ENCODE measurements at places on chromosomes 13 and 19.

DNA sequence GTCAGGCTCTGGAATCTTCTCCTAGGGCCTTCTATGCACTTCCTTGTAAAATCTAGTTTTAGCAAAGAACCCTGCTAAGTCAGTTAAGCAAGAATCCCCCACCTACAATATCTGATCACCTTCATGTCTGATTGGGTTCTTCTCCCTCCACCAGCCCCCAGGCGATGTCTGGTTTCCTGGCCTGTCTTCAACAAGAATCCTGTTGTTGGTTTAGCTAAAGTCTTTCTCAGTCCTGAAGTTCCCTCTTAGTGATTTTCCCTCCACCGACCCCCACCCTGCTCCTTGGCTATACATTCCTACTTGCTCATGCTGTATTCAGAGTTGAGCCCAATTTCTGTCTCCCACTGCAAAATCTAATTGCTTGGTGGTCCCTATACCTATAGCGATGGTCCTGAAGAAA is 35.2 kb upstream of the SLC46A3 start:
- peaks cover 5% of the 10 kb centered on the region for H3K36me3 ChIP-seq
- no peak for DNase-seq
- H3K27me3 ChIP-seq = no peaks in the 10 kb centered on the region
- H3K4me1 ChIP-seq = peaks cover 19% of the 10 kb centered on the region

- no peaks in the 10 kb centered on the region for H3K36me3 ChIP-seq
- no peak for DNase-seq
- H3K27me3 ChIP-seq = peaks cover 3% of the 10 kb centered on the region
- H3K27ac ChIP-seq = no peak overlapping the region
Measured at GRCh38 chr19:29855741-29856500, 44.1 kb downstream of the CCNE1 start.

DNA sequence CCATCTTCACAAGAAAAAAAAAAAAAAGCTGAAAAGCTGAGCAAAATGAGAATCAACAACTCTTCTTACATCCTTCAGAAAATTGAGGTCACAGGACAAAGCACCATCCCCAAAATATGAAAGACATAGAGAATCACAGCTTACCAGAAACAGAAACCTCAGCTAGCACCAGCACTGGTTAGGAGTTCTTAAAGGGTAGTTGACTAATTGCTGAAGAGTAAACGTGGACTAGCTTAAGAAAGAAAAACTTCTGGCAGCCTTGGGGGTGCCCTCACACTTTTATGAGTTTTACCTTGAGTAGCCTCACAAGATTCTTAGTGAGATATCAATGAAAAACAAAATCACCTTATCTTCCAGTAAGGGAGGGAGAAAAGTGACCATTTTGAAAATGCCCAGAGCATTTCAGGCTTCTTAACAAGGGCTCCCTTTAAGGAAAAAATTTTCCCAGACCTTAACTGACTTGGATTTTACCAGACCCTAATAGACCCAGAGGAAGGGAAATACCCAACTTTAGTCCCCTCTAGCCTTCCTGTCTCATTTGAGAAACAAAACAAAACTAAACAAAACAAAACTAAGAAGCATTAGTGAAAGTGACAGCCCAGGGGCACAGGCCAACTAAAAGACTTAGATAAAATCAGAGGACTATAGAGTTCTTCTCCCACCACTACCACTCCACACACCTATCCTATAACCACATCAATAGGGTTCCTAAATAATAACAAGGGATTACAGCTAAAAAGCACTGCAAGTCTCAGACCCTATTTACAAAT is 888.6 kb downstream of the DIAPH3 start:
- H3K27ac ChIP-seq = no peak overlapping the region
- no peak overlapping the region for H3K4me3 ChIP-seq
- DNase-seq = no peak
- H3K27me3 ChIP-seq = no peaks in the 10 kb centered on the region
- H3K36me3 ChIP-seq = no peaks in the 10 kb centered on the region
- peaks cover 26% of the 10 kb centered on the region for H3K4me1 ChIP-seq

GRCh38 chr13:109918179-109918711 is 131.9 kb upstream of the IRS2 start:
- no peak for DNase-seq
- H3K4me3 ChIP-seq = no peak overlapping the region
- H3K36me3 ChIP-seq = no peaks in the 10 kb centered on the region
- H3K4me1 ChIP-seq = no peaks in the 10 kb centered on the region
- no peak overlapping the region for H3K27ac ChIP-seq

All from neural crest cell (in vitro differentiated cells).